Jurkat, Clone E6-1 (cell line): ENCODE measurements at places on chromosomes 7 and 10.

- peak; percentile 60 for DNase-seq
Observed at GRCh38 chr7:142391191-142391992, 133.5 kb upstream of the PRSS58 start.

GRCh38 chr7:141415999-141416398 is 135.2 kb upstream of the AGK start:
- DNase-seq: no peak

DNA sequence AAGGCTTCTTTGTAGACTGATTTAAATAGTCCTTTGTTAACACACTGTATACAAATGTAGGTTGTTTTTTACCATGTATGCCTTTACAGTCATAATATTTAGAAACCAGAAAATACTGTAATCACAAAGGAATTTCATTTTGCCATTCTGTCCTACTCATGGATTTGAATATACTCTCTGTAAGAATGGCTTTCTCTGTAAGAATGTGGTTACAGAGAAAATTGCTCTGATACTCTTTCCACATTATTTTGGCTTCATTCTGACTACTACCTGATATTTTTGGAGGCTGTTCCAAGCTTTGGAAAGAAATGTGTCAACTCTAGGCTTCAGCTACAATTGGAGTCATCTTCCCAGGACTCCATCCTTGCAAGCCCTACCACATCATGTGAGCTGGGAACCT is 23.5 kb downstream of the CH25H start:
- no peak for DNase-seq

DNA sequence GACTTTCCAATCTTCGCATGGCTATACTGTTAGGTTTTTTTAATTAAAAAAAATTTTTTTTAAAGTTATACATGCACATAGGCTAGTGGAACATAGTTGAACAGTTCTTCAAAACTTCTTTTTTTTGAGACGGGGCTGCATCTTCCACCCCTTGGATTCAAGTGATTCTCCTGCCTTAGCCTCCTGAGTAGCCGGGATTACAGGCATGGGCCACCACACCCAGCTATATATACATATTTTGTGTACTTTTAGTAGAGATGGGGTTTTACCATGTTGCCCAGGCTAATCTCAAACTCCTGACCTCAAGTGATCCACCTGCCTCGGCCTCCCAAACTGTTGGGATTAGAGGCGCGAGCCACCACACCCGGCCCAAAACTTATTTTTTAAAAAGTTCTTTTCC is 17.3 kb downstream of the ZNF777 start:
- no peak for DNase-seq

- DNase-seq: no peak
Observed at GRCh38 chr7:16744518-16745250, 8.9 kb upstream of the TSPAN13 start.

GRCh38 chr10:33616956-33617355 is 282.5 kb upstream of the NRP1 start:
- no peak for DNase-seq

DNA sequence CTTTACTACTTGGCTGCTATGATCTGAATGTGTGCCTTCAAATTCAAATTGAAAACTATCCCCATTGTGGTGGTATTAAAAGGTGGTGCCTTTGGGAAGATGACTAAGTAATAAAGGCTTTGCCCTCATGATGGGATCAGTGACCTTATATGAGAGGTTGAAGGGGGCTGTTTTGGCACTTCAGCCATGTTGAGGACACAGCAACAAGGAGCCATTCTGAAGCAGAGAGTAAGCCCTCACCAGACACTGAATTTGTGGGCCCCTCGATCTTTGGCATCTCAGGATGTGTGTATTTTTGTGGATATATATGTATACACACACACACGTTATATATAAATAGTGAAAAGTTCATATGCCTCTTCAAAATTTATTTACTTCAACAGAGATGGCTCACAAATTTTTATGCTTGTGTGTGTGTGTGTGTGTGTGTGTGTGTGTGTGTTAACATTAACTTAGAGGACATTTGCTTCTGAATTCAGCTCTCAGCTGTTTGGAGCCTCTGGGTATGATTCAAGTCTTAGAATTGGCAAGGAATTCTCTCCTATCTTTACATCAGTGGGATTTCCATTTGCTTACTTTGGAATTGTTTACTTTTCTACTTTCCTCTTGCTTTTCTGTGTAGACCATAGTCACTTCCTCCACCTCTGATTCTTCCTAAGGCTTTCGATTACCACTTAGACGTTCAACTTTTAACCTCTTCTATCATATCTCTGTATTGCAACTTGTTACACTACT is 66.6 kb downstream of the MAGI2 start:
- no peak for DNase-seq

GRCh38 chr10:87656431-87657072 is 3.1 kb upstream of the PAPSS2 start:
- peak; percentile 35 for DNase-seq

GRCh38 chr7:108002726-108003598 is at the start of gene LAMB1:
Gene LAMB1 (minus strand): TSS chr7:108003161. CDS start chr7:108002885, 276 bp downstream.
- DNase-seq: peak; percentile 12

DNA sequence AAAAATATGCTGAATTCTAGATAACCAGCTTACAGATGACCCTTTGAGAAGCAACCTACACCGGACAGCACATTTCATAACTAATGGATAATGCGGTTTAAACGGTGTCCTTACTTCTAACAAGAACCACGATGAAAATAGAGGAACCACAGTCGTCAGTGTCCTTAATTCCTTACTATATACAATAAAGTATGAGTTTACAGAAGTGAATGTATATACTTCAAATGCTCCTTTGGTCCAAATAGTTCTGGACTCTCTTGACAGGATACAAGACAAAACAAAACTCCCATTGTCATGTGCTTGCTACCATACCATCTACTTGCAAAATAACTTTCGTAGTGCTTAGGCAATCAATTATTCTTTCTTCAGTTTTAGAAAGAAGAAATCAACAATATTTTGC is 2.4 kb downstream of the NAMPT start:
- DNase-seq: no peak

- no peak for DNase-seq
Observed at GRCh38 chr10:120969219-120969645, 118.1 kb downstream of the WDR11 start.

DNA sequence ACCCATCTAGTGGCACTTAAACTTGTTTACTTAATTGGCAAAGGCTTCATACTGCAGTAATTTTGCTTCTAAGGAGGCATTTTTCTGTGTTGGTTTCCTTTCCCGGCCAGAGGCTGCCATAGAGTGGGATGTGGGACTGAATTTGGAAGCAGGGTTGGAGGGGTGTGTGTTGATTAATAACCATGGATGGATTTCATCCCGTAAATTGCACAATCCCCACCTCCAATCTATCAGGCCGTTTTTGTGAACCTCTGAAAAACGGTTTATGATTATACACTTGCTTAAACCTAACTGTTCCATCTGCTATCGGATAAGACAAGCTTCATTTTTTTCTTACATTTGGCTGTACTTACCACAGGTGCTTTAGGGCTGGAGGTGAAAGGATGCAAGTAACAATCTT is 1.3 kb downstream of the TMEM60 start:
- DNase-seq: no peak

DNA sequence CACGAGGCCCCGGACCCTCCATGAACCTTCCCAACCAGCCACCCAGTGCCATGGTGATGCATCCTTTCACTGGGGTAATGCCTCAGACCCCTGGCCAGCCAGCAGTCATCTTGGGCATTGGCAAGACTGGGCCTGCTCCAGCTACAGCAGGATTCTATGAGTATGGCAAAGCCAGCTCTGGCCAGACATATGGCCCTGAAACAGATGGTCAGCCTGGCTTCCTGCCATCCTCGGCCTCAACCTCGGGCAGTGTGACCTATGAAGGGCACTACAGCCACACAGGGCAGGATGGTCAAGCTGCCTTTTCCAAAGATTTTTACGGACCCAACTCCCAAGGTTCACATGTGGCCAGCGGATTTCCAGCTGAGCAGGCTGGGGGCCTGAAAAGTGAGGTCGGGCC is 90.6 kb upstream of the PDCD4 start:
- no peak for DNase-seq

DNA sequence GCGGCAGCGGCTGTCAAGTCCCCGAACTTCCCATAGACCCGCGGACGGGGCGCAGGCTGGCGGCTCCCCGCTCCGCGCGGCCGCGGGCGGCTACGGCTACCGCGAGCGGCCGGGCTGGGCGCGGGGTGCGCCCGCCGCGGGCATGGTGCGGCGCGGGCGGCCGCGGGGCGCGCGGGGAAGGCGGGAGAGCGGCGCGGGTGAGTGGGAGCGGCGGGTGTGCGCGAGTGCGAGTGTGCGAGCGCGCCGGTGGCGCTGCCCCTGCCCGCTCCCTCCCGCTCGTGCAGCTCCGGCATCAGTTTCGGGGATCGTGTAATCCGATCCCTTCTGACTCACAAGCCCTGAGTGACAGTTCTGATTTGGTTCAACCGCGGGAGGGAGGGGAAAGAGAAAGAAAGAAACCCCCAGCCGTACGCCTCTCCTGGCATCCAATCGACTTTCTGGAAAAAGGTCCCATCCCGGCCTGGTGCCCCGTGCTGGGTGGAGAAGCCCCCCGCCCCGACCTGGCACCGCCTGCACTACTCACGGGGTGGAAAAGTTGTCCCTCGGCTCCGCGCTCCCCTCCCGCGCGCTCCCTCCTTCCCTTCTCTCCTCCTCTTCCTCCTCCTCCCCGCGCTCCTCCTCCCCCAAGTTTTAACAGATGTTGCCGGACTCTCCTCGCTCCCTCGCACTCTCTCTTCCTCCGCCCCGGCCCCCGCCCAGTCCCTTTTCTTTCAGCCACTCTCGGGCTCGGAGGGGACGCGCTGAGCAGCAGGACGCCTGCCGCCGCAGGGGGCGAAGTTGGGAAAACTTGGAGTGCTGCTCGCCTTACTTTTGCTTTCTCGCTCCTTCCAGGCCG is at the start of gene GLI3:
Gene GLI3, minus strand, starts transcription at position 234 of the 835 bp plus-strand sequence. CDS start 13,956 bp downstream, outside the sequence.
- peak; percentile 35 for DNase-seq

DNA sequence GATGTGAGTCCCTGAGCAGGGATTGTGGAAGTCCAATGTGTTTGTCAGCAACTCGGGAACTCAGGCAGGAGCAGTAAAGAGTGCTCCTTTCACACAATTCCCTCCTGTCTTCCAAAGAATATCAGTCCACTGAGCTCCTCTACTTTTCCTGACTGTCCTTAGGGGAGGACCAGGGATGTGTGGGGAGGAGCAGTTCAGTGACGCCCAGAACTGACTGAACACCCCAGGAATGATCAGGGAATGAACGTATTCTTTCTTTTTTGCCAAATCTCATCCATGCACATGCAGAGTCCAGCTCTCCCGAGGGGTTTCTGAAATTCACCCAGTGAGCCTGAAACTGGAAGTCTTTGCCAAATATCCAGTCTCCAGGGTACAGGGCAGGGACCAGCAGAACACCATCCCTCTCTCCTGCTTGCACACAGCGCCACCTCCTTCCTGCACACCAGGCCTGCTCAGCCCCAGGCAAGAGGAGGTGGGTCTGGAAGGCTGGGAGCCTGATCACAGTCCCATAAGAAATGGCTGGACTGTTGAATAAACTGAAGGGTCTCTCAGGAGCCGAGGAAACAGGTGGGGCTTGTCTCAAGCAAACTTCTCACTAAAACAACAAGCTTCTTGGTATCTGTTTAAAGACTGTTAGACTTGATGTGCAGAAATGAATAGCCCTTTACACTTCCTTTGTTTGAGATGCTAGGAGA is 294.7 kb downstream of the C7orf25 start:
- no peak for DNase-seq

DNA sequence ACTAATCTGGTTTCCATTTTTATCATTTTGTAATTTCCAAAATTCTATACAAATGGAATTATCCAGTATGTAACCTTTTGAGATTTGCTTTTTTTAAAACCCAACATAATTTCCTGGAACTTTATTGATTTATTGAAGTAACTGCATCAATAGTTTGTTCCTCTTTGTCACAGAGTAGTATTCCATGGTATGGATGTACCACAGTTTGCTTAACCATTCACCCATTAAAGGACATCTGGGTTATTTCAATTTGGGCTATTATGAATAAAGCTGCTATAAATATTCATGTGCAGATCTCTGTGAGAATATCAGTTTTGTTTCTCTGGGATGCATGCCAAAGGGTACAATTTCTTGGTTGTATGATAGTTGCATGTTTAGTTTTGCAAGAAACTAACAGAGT is 2.9 kb downstream of the GPNMB start:
- DNase-seq: no peak

GRCh38 chr7:116195451-116195850 is 14.9 kb upstream of the TES start:
- no peak for DNase-seq

DNA sequence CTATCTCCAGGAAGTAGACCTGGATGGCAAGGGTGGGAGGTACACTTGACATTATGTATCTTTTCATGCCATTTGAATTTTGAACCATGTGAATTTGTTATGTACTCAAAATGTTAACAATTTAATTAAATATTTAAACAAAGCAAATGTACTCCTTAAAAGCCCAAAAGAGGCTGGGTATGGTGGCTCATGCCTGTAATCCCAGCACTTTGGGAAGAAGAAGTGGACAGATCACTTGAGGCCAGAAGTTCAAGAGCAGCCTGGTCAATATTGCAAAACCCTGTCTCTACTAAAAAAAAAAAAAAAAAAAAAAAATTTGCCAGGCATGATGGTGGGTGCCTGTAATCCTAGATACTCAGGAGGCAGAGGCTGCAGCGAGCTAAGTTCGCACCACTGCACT is 136.9 kb upstream of the ASAH2 start:
- DNase-seq: no peak

DNA sequence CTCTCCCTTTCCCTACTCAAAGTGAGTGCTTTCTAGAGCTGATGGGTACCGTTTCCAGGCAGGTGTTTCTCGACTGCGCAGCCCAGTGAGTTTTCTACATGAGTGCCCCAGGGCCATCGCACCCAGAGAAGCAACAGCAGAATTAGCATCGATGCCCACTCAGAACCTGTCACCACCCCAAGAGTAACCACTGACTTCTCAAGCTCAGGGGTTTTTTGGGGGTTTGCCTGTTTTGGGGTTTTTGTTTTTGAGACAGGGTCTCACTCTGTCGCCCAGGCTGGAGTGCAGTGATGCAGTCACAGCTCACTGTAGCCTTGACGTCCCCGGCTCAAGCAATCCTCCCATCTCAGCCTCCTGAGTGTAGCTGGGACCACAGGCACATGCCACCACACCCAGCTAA is 25.7 kb downstream of the SNX8 start:
- no peak for DNase-seq

DNA sequence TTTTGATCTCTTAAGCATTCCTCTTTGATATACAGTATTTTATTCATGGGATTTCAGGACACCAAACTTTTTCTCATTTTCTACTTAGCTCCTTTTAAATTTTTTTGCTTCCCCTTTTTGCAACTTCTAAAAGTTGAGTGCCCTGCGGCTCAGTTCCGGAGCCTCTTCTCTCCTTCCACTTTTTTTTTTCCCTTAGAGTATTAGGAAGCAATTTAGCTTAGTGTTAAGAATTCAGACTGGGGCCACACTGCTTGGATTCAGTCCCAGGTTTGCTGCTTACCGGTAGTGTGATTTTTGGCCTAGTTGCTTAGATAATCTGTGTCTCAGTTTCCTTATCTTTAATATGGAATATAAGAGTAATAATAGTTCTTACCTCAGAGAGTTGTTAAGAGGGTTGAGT is 3.4 kb downstream of the STAM start:
- no peak for DNase-seq

GRCh38 chr10:116587878-116588591 is 2.7 kb upstream of the PNLIPRP1 start:
- DNase-seq: no peak

- DNase-seq: no peak
Observed at GRCh38 chr10:69492091-69492745, 41.0 kb downstream of the TSPAN15 start.
